CD4-positive, alpha-beta T cell treated with Interleukin-1 beta for 1 hour (primary cell): ENCODE measurements at places on chromosomes 6 and 20.

GRCh38 chr6:110446405-110446804 lies 30.0 kb downstream of the SLC22A16 start:
- no peak for DNase-seq

DNA sequence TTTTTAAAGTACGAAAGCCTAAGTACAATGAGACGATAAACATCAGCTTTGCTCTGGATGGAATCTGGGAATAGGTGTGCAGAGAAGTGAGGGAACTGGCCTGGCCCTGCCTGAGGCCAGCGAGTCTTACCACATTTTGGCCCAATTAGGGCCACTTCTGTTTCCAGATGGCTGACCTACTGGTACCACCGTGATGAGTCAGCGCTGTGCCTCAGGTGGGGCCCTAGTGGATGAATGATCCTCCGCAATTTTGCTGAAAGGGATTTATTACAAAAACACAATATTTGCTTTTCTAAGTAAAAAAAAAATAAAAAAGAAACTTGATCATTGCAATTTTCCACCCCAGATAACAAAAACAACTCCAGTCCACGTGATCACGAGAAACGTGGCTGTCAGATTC lies 22.5 kb downstream of the INSM1 start:
- DNase-seq = no peak

GRCh38 chr6:166765234-166765541 lies 138.1 kb upstream of the RPS6KA2 start:
- DNase-seq = no peak

- no peak for DNase-seq
Observed at GRCh38 chr20:63013207-63013606, 6.4 kb upstream of the BHLHE23 start.

DNA sequence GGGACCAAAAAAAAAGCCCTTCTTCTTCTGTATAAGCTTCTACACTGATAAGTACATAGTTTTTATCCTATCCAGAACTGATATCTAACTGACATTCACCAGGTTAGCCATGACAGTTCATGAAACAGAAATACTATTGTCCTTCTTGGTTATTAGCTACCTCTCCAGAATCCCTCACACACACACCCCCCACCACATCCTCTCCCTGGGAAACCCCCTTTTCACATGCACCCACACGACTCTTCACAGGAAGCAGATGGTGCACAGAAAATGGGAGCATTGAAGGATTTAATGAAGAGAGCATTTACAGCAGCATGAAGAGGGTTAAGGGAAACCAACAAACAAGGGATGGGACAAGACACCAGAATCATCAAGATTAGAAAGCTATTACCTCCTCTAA lies 88.9 kb downstream of the FHL5 start:
- DNase-seq = no peak

DNA sequence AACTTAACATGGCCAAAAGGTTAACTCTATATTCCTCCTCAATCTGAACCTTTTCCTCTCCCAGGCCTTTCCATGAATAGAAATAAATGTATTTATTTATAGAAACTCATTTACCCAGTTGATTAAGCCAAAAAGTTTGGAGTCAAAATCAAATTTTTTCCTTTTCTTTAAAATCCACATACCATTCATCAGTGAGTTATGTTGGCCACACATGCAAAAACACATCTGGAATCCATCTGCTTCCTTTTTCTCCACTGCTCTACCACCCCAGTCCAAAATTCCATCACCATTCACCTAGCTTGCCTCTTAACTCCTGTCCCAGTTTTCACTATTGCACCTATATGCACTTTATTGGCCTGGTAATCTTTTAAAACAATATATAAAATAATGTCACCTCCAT lies 62.4 kb upstream of the TMEM200A start:
- DNase-seq = no peak

DNA sequence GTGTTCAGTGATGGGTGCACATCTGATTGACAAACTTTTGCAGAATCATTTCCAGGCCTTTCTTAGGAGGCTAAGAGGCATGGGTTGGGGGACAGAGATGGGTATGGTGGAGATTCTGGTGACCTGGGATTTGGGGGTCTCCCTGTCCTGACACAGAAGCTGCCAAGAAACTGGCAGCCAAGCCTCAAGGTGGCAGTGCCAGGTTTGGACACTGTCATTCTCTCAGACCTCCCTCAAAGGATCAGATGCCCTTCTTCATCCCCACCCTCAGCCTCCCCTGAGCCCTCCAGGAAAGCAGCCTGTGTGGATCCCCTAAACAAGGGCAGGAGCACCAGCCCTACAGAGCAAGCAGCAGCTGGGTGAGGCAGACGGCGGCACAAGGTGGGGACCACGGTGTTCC lies 18.1 kb upstream of the MAS1L start:
- no peak for DNase-seq

GRCh38 chr6:12175626-12176025 lies 114.5 kb upstream of the EDN1 start:
- no peak for DNase-seq

DNA sequence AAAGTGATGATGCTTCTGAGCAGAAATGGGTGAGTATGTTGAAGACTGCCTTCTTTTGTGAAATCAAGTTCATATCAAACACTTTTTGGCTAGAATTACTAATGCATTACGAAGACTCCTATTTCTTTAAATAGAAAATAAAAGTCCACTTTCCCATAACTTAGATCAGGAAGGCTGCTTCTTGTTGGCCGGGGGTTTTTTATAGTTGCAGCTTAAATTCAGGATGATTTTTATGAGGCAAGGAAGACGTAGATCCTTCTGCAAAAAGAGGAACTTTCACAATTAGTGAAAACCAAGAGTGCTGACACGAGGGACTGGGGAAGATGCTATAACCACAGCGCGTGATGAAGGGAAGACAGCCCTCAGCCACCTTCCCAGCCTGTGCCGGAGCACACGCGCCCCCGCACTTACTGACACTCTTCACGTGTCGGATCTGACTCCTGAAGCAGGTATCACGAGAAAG lies 206.1 kb upstream of the PRDM1 start:
- DNase-seq = peak; percentile 17

DNA sequence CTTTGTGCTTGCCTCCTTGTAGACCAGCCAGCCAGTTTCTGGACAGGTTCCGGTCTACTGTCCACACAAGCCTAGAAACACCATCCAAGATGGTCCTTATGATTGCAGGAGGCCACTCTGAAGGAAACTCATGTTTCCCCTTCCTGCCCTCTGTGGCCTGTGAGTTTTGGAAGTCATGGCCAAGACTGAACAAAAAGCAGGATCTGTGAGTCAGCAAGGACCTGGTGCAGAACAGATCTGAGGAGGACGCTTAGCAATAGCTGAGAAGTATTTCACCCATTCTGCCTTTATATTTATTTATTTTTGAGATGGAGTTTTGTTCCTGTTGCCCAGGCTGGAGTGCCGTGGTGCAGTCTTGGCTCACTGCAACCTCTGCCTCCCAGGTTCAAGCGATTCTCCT lies 134.6 kb upstream of the EEF1E1 start:
- no peak for DNase-seq

- DNase-seq = no peak
Observed at GRCh38 chr6:38432079-38432478, 207.7 kb downstream of the BTBD9 start.

- no peak for DNase-seq
Observed at GRCh38 chr6:79158856-79159516, 75.5 kb downstream of the HMGN3 start.

- no peak for DNase-seq
Observed at GRCh38 chr6:11659757-11660156, 118.8 kb downstream of the ADTRP start.

GRCh38 chr20:11376998-11377397 lies 540.7 kb upstream of the BTBD3 start:
- no peak for DNase-seq

GRCh38 chr6:40852779-40853373 lies 186.1 kb downstream of the UNC5CL start:
- DNase-seq = no peak

DNA sequence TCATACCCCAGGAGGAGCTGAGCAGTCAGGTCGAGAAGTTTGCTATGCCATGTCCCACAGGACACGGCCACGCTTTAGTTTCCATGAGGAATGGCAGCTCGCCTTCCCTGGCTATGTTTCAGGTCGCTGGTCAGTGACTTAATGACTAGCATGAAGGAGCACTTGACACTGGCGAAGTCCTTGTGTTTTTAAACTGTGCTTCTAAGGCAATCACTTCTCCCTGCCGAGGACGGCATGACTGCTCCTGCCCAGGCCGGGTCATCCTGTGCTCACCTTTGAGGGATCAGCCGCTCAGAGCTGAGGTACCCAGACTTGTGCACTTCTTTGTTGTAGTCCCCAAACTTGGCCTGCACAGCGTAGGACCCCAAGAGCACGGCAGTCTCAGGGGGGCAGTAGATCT lies 34.1 kb downstream of the EZR start:
- no peak for DNase-seq

GRCh38 chr6:166830891-166831363 lies 125.4 kb downstream of the RNASET2 start:
- DNase-seq = no peak

DNA sequence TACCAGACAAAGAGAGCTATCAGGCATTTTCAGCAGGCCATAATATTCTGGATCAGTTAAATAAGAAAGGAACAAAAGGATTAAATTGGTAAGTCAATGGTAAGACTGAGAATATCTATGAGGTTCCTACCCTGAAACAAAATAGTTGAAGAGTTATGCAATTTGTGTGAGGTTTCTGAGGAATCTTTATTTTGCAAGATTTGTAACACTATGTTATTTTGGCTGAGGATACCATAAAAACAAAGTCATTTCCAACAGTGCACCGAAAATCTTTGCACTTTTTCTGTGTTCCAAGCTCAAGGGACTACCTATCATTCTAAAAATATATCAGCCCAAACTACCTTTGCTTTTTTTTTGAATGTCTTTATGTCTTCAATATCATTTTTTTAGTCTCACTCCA lies 383.3 kb upstream of the CITED2 start:
- no peak for DNase-seq
